ENCODE measurements at places on chromosomes 16 and 17. TPM values are rescaled to one million over a fixed set of nuclear protein-coding genes. Genes with fewer than 3 reads are reported as not detected.

DNA sequence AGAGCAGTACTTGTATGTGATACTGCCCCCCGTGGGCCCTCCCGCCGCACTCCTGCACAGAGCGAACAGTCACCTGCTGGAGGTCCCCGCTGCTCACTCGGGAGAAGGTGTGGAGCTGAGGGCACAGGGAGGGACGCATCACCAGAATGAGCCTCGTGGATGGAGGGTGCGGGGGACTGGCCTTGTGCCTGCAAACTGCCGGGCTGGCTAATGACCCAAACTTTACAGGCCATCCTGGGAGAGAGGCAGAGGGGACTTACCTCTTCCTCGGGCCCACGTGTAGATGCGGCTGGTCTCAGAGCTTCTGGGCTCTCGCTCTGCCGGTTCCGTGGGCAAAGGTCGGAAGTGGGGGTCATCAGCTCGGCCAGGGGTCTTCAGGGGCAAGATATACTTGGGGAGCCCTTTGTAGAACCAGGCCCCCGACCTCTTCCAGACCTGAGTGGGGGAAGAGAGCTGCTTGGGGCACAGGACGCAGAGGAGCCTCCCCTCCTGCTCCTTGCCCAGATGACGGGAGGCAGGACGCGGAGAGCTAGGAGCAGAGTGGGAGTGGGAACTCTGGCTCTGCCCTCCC is 65.5 kb upstream of the DOC2B start:
- peak; percentile 11 for DNase-seq

- no peak for DNase-seq
Observed at GRCh38 chr16:87837627-87838289, 31.5 kb downstream of the SLC7A5 start.

DNA sequence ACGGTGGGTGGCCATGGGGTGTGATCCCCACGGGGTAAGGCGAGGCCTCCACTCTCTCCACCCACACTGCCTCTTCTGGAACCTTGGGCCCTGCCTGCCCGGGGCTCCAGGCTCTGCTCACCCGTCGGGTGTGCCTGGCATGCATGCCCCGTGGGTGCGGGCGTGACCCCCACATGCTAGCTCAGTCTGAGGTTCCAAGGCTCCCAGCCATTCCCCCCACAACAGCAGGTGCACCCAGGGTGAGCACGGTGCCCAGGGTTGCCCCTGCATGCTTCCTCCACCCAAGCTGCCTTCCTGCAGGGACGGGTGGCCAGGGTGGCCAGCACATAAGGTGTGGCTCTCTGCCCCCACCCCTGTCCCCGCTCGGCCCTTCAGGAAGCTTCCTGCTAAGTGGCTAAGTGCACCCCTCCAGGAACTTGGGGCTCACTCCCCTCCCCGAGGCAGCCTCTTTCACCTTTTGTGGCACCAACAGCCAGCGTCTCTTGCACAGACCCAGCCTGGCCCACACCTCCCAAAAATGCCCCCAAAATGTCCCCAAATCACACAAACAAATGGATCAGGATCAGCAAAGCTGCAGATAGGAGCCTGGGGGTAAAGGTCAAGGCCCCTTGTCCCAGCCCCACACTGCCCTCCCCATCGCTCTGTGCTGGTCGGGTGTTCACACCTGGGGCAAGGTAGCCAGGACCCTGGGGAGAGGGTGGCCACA is 21.4 kb upstream of the PVALEF start:
- DNase-seq, result no peak

GRCh38 chr17:6786618-6787017 is 10.6 kb downstream of the FBXO39 start:
- no peak for DNase-seq

- no peak for DNase-seq
Observed at GRCh38 chr16:6725634-6726331, 606.9 kb upstream of the RBFOX1 start.

DNA sequence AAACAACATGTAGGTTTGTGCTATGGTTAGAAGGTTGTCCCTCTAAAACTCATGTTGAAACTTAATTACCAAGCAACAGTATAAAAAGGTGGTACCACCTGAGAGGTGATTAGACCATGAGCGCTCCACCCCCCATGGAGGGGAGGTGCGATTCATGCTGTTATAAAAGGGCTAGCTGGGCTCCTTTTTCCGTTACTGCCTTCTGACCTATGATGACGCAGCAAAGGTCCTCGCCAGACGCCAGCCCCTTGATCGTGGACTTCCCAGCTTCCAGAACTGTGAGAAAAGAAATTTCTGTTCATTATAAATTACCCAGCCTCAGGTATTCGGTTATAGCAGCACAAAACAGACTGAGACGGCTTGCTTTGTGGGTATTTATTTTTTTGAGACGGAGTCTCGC is 167.8 kb downstream of the SNX29 start:
- no peak for DNase-seq

GRCh38 chr17:1617620-1618174 is 10.9 kb downstream of the SLC43A2 start:
- no peak for DNase-seq

GRCh38 chr16:56607109-56607618 is 1.2 kb upstream of the MT2A start:
- DNase-seq, result no peak

DNA sequence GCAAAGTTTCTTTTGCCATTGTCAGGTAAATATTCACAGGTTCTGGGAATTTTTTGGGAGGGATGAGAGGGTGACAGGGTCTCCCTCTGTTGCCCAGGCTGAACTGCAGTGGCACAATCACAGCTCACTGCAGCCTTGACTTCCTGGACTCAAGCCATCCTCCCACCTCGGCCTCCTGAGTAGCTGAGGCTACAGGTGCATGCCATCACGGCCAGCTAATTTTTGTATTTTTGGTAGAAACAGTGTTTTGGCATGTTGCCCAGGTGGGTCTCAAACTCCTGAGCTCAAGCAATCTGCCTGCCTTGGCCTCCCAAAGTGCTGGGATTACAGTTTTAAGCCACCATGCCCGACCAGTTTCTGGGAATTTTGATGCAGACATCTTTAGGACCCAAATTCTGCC is 53.0 kb downstream of the IQCK start:
- DNase-seq, result no peak

DNA sequence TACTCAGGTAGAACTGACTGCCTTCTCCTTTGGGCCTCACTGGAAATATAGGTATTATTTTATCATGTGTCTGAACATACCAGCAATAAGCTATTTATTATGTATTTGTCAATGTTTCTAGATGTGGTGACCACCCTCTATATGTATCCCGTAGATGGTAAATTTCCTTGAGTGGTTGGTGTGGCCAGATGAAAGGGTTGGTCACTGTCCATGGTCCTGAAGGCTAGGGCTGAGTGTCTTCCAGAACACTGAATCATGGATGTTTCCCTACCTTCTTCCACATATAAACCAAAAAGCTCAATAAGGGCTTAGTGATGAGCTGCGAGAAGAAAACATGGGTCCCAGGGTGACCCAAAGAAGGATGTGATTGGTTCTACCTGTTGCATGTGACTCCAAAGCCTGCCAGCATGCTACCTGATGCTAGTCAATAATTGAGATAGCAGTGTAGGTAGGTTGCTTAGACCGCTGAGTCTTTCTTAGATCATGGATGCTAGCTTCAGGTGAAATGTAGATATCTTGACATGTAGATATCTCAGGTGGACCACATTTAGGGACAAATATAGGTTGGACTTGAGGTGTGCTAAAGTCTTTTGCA is 150.3 kb downstream of the ASIC2 start:
- peak; percentile 57 for DNase-seq

- DNase-seq, result peak; percentile 34
Observed at GRCh38 chr16:54281535-54282201, 4.9 kb downstream of the IRX3 start.

GRCh38 chr17:78665952-78666920 is 89.0 kb upstream of the DNAH17 start:
- DNase-seq, result no peak

DNA sequence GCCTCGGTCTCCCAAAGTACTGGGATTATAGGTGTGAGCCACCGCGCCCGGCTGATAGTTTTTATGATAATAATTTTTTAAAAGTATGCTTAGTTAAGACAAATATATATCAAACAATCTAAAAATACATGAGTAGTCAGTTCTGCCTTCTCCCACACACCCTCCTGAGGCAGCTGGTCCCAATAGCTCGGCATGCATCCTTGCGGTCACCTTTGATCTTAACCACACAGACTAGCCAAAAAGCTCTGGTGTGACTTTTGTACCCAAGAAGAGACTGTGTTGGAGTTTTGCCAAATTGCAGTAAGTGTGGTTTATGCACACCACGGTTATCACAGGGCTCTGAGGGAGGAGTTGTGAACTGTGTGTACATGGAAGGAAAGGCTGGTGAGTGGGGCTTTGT is 25.6 kb downstream of the ATP6V0A1 start:
- DNase-seq, result no peak

DNA sequence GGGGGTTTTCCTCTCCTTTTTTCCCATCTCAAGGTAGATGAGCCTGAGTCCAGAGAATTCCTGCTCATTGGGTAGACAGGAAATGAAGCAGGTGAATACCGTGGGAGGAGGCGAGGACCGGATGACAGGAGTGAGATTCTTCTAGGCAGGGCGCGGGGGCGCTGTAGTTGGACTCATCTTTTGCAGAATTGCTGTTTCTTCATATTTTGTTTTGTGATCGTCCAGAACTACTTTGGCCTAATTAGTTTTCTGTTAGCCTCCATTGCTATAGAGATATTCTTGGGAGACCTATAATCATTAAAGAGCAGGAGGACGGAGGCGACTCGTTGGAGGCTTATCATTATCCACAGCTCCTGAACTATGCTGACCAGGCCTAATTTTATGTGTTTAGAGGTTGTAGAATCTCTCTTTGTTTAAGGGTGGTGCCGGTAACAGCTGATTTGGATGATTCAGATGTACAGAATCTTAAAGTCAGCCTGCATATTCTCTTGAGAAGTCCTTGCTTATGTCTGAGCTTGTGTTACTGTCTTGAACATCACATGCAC is 650 bp downstream of the ATP6V0A1 start:
- DNase-seq, result peak; percentile 31

- DNase-seq, result no peak
Observed at GRCh38 chr16:6483469-6484033, 849.1 kb upstream of the RBFOX1 start.

Gene PEX12
- total RNA-seq, result 4.7 TPM

Gene CA7
- total RNA-seq, result 2.2 TPM

Gene PIPOX
- 34.2 TPM for total RNA-seq

Gene RAMP2
- total RNA-seq, result 13.1 TPM

Gene ZNRF1
- 47.6 TPM for total RNA-seq

Gene KRT24
- not detected for total RNA-seq

All from WTC11 (cell line).